ENCODE measurements at places on chromosomes 12 and 14. TPM values are rescaled to one million over a fixed set of nuclear protein-coding genes. Genes with fewer than 3 reads are reported as not detected.

- DNase-seq, result peak; percentile 20
- H3K36me3 ChIP-seq, result peaks cover 8% of the 10 kb centered on the region
- H3K4me1 ChIP-seq, result no peaks in the 10 kb centered on the region
- H3K27me3 ChIP-seq, result no peaks in the 10 kb centered on the region
Measured at GRCh38 chr14:100271247-100271939, 32.4 kb downstream of the YY1 start.

DNA sequence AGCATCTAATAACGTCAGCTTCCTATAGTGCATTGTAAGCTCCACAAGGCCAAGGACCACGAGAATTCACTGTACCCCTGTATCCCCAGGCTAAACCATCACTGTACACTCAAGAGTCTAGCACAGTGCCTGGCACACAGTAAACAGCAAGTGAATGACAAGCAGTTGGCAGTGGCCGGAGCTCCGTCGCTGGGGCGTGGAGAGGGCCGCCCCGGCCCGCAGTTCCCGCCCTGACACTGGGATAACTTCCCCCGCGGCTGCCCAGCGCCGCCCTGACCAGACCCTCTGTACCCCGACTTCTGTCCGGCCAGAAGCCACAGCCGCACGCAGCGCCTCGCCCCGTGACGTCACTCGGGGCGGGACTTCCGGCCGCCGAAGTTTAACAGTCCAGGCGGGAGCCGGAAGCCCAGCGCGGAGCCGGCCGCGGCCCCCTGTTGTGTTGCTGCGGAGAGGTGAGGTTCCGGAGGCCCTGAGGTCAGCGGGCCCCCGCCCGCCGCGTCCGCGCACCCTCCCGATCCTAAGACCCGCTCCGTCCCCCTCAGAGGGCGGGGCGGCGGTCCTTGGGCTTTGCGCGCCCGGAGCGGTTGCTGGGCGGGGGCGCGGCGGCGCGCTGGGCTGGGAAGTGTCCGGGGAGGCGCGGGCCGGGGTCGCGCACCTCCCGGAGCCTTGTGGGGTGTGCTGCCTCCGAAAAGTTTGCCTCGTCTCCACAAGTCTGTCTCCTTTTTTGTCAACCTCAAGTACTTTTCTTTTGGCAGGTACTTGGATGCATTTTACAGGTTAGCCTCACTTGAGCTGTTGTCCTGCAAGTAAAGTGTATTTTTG lies at the start of gene NEDD1:
TSS of gene NEDD1 (plus strand) at position 409 of the 822 bp plus-strand sequence. CDS start 2,503 bp downstream, outside the sequence.
- peak within 1 kb of the TSS; percentile 89 for H3K27ac ChIP-seq
- H3K36me3 ChIP-seq, result no peaks in the 10 kb centered on the region
- peak; percentile 87 for DNase-seq
- H3K4me3 ChIP-seq, result peak within 1 kb of the TSS; percentile 95
- no peaks in the 10 kb centered on the region for H3K27me3 ChIP-seq

DNA sequence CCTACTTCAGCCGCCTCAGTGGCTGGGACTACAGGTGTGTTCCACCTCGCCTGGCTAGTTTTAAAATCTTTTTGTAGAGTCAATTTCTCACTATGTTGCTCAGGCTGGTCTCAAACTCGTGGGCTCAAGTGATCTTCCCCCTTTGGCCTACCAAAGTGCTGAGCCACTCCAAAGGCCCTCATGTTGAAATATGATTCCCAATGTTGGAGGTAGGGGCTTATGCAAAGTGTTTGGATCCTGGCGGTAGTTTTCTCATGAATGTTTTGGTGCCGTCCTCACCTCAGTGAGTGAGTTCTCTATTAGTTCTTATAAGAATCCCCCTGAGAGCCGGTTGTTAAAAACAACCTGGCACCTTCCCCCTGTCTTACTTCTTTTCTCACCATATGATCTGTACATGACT lies 784.6 kb downstream of the TMTC2 start:
- no peak overlapping the region for H3K27ac ChIP-seq
- H3K4me3 ChIP-seq, result no peak overlapping the region
- H3K27me3 ChIP-seq, result no peaks in the 10 kb centered on the region
- no peaks in the 10 kb centered on the region for H3K36me3 ChIP-seq
- no peaks in the 10 kb centered on the region for H3K4me1 ChIP-seq

Gene NPFF
- not detected for polyA plus RNA-seq

Gene INHBC
- polyA plus RNA-seq, result not detected

Gene DRAM1
- polyA plus RNA-seq, result 99.2 TPM

Gene ANKRD33
- not detected for polyA plus RNA-seq

Gene CPNE6
- polyA plus RNA-seq, result not detected

Gene RNF212B
- not detected for polyA plus RNA-seq
